ENCODE measurements at places on chromosomes 4 and X.

- no peak for DNase-seq
Measured at GRCh38 chr4:36325926-36326325, 44.5 kb downstream of the DTHD1 start.

DNA sequence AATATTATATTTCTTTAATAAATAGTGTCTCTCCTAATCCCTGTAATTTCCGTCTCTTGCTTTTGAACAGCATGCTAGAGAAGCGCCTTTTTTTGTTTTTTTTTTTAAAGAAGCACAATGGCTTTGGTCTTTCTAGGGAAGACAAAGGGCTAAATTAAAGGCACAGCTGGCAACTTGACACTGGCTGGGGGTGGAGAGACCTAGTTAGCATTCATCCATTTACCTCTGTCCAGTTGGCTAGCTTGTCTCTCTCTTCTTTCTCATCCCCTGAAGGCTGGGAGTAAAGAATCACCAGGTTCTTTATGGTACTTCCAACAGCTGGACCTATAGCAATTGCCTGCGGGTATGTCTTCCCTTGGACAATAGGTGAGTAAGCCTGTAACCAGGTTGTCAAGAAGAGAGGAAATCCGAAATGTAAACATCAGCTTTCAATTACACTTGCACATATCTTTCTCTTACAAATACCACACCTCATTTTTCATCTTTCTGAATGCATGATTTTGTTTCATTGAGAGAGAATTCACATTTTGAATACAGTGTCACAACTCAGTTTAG, 178.4 kb upstream of the GPR101 start:
- DNase-seq = no peak

DNA sequence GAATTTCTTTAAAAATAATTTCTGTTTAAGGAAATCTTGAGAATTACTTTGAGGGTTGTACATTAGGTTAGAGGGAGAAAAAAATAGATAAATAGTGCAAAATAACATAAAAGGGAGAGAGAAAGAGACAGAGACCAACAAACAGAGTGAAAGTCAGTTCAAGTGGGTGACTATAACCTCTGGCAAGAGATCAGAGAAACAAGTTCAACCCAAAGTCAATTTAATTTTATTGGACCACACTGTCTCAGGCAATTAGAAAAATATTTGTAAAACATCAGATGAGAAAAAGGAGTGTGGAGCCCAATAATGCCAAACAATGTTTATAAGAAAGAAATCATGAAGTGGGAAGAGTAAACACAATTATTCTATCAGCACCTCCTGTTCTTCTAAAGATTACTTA, 143.5 kb upstream of the GYPA start:
- DNase-seq = no peak

GRCh38 chr4:76579596-76580375, 144.8 kb downstream of the SHROOM3 start:
- no peak for DNase-seq

DNA sequence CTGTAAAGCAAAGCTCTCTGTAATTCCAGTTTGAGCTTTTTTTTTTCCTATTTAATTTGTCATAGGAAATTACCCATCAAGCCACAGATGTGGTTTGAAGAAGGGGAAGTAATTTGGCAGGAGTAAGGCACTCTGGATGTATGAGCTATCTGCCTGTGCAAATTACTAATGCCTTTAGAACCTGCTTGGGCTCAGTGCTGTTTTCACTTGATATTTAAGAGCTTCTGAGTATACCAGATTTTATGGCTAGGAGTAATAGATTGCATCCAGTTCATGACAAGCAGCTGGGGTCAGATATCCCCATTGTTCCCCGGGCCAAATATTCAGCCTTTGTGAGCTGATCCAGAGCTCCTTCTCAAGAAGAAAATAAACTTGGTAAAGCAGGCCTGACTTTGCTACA, 89.1 kb downstream of the DCAF8L2 start:
- DNase-seq = no peak

- no peak for DNase-seq
Measured at GRCh38 chr4:184417802-184418511, 56.4 kb downstream of the IRF2 start.

- no peak for DNase-seq
Measured at GRCh38 chrX:56798866-56799758, 70.1 kb downstream of the NBDY start.

- DNase-seq = no peak
Measured at GRCh38 chrX:153319295-153320046, 2.1 kb downstream of the PNMA6F start.

DNA sequence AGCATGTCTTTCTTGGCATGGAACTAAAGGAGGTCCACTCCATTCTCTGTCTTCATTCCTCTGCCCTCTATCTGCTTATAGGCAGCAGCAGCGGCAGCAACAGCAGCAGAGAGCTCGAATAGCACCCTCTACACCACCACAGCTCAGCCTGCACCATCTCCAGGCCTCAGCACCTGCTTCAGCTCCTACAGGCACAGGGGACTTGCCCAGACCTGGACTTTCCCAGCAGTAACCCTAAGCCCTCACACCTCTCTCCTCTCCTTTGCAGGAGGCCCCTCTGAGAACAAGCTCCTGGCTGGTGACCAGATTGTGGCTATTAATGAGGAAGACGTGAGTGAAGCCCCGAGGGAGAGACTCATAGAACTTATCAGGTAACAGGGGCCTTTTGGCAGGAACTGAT, 80.7 kb downstream of the FRMPD3 start:
- DNase-seq = no peak

GRCh38 chr4:102641793-102642192, 119.0 kb downstream of the MANBA start:
- DNase-seq = no peak

- no peak for DNase-seq
Measured at GRCh38 chr4:56655209-56655626, 25.9 kb downstream of the HOPX start.

DNA sequence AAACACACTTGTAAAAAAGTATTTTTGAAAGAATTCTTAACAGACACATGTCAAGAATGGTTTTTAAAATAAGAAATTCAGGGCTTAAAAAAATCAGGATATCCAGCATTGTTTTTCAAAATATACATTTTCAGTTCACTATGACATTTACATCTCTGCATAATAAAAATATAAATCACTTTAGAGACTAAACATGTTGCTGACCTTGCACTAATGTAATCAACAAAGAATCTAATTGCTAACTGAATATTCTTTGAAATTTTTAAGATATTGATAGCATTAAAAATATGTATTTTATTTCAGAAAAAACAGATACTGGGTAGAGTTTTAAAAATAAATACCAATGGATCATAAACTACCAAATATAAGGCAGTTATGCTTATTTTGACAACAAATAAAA, 26.4 kb downstream of the RPS6KA6 start:
- DNase-seq = no peak

DNA sequence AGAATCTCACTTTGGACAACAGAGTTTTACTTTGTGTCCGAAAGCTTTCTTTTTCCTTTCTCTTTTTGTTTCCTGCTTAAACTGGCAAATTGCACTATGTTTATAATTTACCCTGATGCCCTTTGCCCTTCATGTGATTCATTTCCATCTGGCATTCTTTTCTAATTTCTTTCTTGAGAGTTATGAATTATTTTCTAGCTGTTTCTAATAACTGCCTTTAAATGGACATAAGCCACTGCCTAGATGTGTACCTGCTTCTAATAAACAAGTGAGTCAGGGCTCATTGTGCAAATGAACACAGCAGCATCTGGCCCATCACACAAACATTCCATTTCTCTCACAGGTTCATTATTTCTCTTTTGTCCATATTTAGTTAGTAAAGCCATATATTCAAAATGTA, 242.3 kb upstream of the GPRIN3 start:
- DNase-seq = no peak

DNA sequence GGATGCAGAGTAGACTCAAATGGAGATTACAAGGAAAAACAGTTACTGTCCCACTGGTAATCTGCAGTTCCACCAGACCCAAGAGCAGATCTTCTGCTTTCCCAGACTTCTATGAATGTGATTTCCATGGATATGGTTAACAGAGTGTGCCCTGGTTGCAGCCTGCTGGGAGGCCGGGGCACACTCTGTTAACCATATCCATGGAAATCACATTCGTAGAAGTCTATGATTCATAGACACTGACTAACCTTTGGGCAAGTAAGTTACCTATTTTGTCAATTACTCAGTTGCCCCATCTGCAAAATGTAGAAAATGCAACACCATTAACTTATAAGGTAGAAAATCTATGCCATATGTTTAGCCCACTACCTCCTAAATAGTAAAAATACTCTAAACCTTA, 443.1 kb upstream of the PITX2 start:
- no peak for DNase-seq

DNA sequence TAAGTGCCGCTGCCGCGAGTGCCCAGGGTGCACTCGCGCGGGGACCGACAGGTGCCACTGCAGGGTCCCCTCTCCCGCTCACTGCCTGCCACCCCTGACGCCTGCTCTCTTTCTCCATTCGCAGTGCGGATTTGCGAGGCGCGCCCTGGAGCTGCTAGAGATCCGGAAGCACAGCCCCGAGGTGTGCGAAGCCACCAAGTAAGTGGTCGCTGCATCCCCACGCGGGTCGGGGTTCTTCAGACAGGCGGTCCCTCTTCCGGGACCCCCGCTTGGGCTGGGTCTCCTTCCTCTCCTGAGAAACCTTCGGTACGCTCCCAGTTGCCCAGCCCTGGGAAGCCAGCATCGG, 547 bp downstream of the GUCY1A1 start:
- DNase-seq = peak; percentile 4

- no peak for DNase-seq
Measured at GRCh38 chr4:90118527-90119195, 8.5 kb upstream of the CCSER1 start.

- DNase-seq = no peak
Measured at GRCh38 chr4:3813151-3814052, 47.2 kb downstream of the ADRA2C start.

DNA sequence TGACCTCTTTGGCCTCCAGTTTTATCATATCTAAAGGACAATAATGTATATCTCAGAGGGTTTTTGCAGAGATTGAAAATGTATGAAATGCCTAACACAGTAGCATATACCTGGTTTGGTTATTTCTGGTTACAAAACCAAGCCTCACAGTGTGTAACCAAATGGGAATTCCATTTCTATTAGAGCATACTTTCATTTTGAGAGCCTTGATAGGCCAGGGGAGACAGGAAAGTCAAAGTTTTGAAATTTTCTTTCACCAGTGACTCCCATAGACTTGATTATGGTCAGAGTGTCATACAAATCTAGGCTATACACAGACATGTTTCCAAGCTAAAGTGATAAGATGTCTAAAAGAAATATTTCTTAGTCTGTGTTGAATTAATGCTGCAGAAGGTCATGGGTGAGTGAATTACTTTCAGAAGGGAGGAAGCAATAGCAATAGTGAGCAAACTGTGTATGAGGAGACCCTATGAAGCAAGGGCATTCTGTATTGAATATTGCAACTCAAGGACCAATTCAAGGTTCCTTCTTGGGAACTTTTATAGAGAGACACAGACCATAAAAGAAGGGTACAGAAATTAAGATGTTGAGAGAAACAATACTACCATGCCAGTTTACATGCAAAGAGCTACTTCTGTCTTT, 151.1 kb downstream of the PDE5A start:
- DNase-seq = no peak

- DNase-seq = no peak
Measured at GRCh38 chrX:14095702-14096101, 66.0 kb upstream of the GEMIN8 start.

DNA sequence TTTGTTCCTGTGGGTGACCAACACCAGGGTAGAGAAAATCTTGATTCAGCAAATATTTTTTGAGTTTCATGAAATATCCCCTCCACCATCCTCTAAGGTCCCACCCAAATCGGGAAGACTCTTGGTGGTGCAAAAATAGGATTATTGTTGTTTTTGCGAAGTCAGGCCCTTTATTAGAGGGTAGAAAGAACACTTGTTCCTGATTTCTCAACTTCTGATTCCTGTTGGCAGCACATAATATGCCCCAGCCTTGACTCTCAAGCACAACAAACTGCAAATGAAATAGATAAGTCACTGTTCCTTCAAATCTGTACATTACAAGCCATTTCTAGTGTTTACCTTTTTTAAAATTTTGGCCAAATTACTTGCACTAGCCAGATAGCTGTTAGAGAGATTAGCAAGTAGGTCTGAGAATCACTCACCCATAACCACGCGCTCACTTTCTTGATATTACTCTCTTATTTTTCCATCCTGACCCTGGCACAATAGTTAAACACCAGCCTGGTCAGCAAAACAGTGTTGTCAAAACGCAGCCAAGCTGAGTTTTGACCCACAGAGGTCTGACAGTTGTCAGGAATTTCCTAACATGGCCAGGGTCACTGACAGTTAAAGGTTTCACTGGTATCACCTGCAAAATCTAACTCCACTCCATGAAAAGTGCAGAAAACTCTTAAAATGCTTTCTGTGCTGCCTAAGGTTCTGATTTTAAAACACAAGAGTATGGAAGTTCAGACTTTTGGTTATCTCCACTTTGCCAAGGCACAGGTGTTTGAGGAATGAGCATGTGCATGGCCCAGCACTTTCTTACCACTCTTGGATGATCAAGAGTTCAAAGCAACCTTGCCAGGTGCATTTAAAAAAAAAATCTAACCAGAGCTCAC, 69.8 kb downstream of the RBM47 start:
- no peak for DNase-seq

DNA sequence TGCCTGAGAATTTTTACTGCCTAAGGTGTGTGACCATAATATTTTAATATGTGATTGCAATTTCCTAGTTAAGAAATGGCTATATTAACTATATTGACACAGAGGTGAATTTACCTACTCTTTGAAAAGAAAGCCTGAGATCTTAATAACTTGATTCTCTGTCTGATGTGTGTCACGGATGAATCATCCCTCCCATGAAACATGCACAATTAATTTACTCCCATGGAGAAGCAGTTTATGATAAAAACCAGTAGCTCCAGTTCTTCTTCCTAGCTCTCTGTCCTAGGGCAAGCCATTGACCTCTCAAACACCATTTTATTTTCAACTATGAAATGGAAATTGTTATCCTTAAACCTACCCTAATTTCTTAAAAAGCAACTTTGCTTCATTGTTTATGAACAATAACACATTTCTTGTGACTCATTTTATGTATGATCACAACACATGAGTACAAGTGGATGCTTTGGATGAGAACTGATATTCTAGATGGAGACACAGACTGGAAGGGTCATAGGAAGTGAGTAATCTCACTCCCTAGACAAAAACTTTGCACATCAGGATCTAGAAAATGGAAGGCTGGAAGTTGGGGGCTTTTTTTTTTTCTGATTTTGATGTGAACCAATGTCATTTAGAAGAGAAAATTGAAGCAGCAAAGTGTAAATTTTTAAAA, 438.3 kb downstream of the GPAT3 start:
- DNase-seq = no peak

DNA sequence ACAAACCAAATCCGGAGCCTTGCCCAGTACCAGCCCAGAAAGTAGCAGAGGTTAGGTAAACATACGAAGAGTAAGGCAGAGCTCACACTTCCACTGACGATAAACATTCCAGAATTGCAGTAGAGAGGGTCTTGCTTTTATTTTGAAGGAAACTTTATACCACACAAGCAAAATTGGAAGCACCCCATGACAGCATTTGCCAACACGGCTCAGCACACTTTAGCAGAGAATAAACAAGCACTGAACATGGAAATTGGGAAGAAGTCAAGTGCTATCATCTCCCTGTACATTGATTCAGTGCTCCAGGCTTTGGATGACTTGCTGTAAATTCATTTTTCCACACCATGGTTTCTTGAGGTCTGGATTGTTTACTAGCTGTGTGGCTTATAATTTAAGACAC, 160.7 kb upstream of the FAM47C start:
- DNase-seq = no peak

- peak; percentile 91 for DNase-seq
Measured at GRCh38 chrX:154368630-154369448, 5.6 kb downstream of the FLNA start.
